ENCODE measurements at places on chromosomes 3 and 15.
A peak's percentile ranks its signal among the peaks of the same experiment; 100 is the strongest.

- peak; percentile 67 for DNase-seq
Observed at GRCh38 chr3:46089237-46090011, 62.1 kb upstream of the XCR1 start.

- DNase-seq, result no peak
Observed at GRCh38 chr15:70509282-70509662, 254.1 kb downstream of the UACA start.

DNA sequence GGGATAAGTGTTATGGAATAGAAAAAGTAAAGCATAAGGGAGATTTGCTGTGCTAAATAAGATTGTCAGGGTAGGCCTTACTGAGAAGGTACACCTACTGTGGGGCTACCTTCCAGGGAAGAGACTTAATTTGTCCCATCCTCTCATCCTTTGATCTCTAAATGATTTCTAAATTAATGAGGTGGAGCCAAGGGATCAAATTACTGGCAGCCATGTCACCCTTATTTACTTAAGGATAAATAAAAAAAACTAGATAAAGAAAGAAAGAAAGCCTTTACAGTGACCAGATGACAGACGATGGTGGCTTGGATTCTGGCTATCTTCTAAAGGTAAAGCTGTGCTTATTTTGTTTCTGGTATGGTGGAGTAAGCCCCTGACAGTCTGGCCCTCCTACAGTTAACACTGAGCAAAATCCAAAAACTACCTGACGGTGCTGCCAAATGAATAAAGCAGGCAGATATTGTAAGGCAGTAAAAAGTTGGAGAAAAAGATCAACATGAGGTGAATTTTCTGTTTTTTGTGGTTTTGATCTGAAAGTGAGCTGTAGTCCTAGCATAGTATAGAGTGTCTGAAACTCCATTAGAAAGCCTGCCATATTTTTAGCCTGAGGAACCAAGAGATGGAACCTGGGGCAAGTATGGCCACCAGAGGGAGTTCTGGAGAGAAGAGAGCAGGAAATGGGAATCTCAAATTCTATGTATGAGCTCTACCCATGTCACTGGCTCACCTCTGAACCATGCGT is 285.1 kb upstream of the MANF start:
- DNase-seq, result no peak

GRCh38 chr15:96969732-96970710 is 639.5 kb downstream of the NR2F2 start:
- DNase-seq, result no peak

DNA sequence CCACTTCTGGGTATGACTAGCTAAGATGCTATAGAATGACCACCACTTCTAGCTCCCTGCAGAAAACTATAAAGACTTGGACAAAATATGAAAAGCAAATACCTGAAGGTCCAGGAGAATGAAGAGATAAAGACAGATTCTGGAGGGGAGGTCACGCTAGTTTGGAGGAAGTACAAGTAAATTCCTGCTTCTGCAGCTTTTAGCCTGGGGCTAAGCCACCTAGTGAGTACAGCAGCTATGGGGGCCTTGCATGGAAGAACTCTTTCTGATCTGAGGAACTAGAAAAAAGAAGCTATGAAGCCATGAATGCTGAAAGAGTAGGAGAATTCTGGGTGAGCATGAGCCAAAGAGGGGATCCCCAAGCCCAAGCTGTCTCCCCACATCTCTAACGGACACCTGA is 29.8 kb downstream of the NRG4 start:
- DNase-seq, result no peak

GRCh38 chr3:52222319-52223221 is 2.9 kb downstream of the TLR9 start:
- no peak for DNase-seq

DNA sequence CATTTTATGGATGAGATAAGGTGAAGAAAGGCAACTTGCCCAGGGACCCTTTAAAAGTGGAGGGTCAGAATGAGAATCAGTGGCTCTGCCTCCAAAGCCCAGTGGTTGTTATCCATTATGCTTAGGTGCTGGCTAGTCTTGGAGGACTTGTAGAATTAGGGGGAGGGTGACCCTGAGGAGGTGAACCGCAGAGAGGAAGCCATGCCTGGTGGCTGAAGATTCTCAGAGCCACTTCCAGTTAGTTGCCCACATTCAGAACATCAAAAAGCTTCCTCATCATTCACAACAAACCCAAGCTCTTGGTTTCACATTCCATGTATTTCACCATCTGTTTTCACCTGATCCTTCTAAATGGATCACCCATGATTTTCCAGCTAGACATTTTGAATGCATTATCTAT is 11.2 kb downstream of the EBLN2 start:
- no peak for DNase-seq

DNA sequence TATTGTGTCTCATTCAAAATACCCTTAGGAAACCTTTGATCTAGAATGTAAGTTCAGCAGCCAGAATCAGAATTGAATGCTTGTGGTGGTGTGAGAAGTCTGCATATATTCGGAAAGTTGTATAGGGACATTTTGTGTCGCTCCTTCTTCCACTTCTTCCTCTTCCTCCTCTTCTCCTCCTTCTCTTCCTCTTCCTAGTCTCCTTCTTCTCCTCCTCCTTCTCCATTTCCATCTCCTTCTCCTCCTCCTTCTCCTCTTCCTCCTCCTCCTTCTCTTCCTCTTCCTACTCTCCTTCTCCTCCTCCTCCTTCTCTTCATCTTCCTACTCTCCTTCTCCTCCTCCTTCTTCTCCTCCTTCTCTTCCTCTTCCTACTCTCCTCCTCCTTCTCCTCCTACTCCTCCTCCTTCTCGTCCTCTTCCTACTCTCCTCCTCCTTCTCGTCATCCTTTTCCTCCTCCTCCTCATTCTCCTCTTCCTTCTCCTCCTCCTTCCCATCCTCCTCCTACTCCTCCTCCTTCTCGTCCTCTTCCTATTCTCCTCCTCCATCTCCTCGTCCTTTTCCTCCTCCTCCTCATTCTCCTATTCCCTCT is 749.3 kb upstream of the GOLIM4 start:
- no peak for DNase-seq

GRCh38 chr3:59774634-59775033 is 724.8 kb upstream of the CFAP20DC start:
- no peak for DNase-seq

GRCh38 chr3:16824081-16824696 is 60.6 kb upstream of the PLCL2 start:
- peak; percentile 62 for DNase-seq

DNA sequence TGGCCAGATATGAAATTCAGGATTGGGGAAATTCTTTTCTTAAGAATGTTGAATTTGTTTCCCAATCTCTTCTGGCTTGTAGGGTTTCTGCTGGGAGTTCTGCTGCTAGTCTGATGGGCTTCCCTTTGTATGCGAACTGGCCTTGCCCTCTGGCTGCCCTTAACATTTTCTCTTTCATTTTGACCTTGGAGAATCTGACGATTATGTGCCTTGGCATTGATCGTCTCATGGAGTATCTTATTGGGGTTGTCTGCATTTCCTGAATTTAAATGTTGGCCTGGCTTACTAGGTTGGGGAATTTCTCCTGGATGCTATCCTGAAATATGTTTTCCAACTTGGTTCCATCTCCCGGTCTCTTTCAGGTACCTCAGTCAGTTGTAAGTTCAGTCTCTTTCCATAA is 152.2 kb downstream of the CFAP20DC start:
- no peak for DNase-seq

DNA sequence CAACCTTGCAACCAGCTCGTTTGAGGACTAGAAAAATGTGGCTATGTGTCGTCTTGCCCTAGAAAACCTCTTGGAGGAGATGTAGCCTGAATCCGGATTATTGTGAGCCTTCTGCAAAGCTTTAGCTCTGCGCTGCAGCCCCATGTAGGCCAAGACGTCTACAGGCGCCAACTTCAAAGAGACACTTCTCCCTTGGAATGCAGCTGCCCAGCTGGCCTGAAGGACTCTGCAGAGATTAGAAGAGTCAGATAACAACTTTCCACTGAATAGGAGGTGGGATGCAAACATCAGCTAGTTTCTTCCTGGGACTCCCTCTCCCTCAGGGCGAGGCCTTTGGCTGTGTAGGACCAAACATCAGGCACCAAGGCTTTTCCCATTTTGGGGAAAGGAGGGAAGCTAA is 356.5 kb upstream of the IL12A start:
- no peak for DNase-seq

DNA sequence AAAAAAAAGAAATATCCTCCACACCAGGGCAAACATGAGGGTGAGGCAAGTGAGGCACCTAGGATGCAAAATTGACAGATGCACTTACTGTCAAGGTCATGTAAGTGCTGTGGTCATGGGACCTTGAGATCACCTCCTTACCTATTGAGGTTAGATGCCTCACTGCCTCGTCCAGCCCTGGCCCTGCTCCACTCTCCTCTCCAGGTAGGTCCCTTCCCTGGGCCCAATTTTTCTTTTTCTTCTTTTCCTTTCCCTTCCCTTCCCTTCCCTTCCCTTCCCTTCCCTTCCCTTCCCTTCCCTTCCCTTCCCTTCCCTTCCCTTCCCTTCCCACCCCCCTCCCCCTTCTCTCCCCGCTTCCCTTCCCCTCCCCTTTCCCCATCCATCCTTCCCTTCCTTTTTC is 71.1 kb upstream of the DLG1 start:
- DNase-seq, result no peak

- no peak for DNase-seq
Observed at GRCh38 chr15:29518442-29518841, 248.8 kb upstream of the NSMCE3 start.

DNA sequence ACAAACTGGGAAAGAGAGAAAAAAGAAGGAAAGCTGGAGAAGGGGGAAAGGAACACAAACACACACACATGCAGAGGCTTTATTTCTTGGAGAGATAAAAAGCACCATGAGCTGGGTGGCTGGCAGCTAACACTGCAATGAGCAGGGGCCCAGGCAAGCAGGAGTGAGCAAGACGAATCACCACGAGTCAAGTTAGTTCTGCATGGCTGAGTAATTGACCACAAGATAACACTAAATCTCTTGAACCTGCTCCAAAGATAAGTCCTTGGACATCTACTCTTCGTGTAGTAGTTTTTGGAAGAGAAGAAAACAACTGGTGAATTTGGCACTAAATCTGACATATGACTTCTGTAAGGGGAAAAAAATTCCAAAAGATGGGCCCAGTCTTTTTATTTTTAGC is 100.9 kb downstream of the MYO5A start:
- no peak for DNase-seq

- no peak for DNase-seq
Observed at GRCh38 chr3:104388619-104389018, 978.1 kb upstream of the ALCAM start.
